ENCODE measurements at places on chromosomes 12 and 14. TPM values are rescaled to one million over a fixed set of nuclear protein-coding genes. Genes with fewer than 3 reads are reported as not detected.

Gene TAS2R30
- 3.4 TPM for total RNA-seq

Gene PPM1H
- 76.8 TPM for total RNA-seq

Gene CPNE8
- total RNA-seq: 30.4 TPM

Gene SCARB1
- total RNA-seq: 255 TPM

Gene KRT85
- total RNA-seq: not detected

Gene P2RX7
- total RNA-seq: 48.0 TPM

Gene OR4K5
- not detected for total RNA-seq

Gene EML1
- 10.3 TPM for total RNA-seq

Gene RILPL1
- 9.3 TPM for total RNA-seq

Gene MYF6
- total RNA-seq: not detected

Gene NRXN3
- total RNA-seq: 4.0 TPM

Gene ASPG
- not detected for total RNA-seq

Gene FAR2
- 24.7 TPM for total RNA-seq

Gene CLEC7A
- total RNA-seq: not detected

All from melanocyte of skin (primary cell).